SHP77 treated with DMSO at 0.1 percent for 48 hours (cell line): ENCODE measurements at places on chromosomes 6 and 20.
A peak's percentile ranks its signal among the peaks of the same experiment; 100 is the strongest.

GRCh38 chr6:35492258-35492973 lies 4.5 kb downstream of the TEAD3 start:
- DNase-seq: no peak

DNA sequence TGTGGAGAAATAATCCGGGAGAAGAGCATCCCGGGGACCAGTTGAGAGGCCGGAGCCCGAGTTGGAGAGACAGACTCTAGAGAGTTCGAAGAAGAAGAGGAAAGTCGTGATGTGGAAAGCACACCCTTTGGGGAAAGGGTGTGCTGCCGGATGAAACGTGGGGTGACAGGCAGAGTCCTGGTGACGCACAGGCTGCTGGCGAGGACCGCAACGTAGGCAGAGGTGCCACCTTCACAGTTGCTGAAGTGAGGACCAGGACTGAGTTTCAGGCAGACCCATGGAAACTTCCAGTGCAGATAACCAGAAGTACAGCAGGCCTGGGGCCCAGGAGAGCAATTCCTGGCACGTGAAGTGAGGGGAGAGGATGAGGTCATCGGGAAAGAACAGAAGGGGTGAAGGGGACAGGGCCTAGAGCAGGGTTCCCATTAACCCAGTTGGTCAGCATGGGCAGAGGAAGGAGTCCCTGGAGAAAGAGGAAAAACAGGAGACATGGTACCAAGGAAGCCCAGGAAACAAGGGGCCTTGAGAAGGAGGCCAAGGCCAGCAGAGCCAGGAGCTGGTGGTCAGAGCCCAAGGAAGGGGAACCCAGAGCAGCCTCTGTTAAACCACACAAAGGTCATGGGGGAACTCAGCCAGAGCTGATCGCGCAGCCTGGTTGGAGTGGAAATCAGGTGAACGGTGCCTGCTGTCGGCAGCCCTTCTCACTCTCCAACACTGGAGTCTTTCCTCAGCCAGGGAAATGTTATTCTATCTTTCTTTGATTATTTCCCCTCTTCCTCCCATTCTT lies 84.1 kb downstream of the PRND start:
- no peak for DNase-seq

GRCh38 chr6:12111363-12111670 lies 99.2 kb downstream of the HIVEP1 start:
- no peak for DNase-seq

DNA sequence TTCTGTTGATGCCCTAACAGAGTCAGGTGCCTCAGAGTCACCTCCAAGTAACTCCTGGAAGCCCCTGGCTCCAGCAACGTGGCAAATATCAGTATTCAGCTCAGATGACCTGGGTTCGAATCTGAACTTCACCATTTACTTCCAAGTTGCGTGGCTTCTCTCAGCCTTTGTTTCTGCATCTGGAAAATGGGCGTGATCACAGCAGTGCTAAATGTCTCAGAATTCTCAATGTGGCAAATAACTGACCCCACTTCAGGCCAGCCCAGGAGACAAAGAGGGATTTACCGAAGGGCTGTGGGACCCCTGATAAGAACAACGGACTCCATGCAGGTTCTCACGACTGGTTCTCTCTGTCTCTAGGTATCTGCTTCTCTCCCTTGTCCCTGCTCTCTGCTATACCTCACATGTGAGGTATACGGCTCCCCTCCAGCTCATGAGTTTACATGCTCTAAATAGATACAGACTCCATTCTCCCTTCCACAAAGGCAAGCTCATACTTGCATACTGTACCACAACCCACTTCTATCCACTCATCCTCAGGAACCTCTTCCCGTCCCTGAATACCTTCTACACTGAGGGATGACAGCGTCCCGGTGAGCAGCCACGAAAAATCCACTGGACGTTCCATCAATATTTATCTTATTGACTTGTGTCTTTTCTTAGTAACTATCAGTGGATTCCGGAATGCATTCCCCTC lies 84.1 kb downstream of the SNX5 start:
- DNase-seq: no peak

- DNase-seq: no peak
Observed at GRCh38 chr6:131412960-131413830, 159.8 kb upstream of the ARG1 start.

GRCh38 chr6:116406678-116407345 lies 36.1 kb downstream of the DSE start:
- DNase-seq: no peak

DNA sequence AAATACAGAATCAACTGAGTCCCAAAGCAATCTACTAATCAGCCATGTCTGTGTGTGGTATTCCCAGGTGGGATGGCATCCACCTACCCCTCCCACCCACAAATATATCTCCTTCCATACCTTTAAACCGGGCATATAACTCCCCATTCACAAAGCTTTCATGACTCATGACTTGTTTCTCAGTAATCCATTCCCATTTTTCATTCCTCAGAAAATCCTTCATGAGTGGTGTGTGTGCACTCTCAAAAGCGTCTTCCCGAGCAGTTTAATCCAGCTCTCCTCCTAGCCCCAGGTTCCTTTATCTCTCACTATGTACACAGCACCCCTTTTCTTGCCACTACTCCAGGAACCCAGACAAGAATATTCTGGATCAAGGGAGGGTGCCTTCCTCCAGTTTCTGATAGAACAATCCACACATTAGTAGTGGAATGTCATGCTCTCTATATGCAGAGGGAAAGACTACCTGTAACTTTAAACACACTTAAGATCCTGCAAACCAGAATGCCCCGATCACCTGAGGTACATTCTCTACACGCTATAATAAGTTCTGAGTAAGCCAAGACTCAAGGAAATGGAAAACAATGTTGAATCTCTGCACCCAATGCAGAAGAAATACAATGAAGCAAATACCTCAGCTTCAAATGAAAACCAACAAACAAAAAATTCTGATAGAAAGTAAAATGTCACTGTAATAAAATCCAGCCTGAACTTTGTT lies 55.7 kb upstream of the IPCEF1 start:
- no peak for DNase-seq

- DNase-seq: no peak
Observed at GRCh38 chr6:81938014-81938856, 185.8 kb upstream of the TENT5A start.

DNA sequence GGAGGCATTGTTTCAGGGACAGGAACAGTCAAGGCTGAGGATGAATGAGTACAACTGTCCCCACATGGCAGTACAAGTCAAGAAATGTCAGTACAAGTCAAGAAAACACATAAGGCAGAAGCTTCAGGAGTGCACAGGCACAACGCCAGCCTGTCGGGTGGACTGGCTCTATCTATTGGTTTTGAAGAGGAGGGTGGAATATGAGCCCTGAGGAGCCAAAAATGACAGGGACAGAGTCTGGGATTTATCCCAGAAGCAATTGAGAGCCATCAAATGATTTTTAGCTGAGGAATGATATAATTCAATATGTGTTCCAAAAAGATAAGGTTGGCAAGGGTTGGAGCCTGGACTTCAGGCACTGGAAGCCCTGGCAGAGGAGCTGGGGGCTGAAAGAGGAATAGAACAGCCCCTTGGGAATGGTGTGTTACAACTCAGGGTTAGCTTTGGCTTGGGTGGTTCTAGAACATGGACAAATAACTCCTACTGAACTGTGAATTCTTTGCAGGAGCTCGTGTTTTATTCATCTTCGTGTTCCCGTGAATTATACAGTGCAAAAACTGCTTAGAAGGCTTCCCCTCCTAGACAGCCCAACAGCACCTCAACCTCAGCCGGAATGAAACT lies 425.7 kb upstream of the ARID1B start:
- DNase-seq: no peak

GRCh38 chr6:143642403-143642802 lies 35.4 kb upstream of the PHACTR2 start:
- no peak for DNase-seq

DNA sequence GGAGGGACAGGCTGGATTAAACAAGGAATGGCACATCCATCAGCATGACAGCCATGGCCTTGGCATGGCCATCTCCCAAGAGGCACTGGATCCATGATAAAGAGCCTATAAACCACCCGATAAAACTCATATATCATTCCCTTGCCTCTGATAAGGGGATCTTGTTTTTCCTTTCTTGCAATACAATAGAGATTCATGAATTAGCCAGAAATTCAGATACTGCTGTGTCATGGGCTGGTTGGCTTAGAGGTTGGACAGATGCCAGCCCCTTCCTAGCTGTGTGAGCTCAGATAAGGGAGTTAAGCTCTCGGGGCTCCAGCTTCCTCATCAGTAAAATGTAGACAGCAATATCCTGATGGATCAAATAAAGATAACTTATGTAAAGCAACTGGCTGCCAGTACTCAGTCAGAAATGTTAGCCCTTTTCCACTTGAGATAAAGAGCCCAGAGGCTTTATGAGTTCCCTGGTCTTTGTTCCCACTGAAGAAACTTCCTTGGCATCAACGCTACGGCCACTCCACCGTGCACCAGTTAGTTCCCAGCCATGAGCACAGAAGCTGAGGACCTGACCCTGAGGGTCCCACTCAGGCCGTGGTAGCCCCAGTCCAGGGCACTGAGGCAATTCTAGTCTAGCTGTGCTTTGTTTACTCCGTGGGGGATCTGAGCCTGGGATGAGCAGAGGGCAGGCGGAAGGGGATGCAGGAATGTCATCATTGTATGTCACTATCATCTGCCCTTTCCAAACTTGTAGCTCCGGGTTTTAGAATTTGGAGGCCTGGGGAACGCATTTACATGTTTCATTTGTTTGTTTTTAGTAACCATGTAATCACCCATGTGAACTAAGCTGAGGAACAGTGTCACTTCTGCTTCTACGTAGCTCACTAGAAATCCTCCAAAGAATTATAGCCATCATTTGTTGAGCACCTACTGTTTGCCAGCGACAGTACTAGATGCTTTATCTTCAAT lies 67.2 kb upstream of the TBC1D7 start:
- DNase-seq: peak; percentile 25

DNA sequence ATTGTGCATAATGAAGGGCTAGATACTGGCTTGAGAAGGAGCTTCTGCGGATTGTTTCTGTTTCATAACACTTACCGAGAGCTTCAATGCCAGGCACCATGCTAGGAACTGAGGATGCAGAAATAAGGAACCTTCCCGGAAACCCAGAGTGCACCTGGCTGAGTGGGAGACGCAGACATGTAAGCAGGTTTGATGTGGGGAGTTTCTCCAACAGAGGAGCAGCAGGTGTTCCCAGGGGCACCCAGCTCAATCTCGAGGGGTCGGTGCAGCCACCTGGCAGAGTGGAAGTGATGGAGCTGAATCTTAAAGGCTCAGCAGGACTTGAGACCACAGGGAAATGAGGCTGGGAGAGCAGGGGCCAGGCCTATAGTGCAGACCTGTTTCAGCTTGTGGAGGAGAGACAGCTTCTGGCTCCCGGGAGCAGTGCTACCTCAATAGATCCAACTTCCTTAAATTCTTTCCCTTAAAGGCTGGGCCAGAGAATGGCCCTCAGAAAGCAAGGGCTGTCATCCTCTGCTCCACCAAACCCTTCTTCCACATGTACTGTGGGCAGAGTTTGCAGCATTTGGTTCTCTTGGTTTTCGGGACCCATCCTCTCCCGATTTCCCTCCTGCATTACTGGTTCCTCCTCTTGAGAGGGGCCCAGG lies 27.8 kb upstream of the SRC start:
- no peak for DNase-seq

GRCh38 chr6:64217721-64218620 lies 582.4 kb downstream of the PHF3 start:
- DNase-seq: no peak

DNA sequence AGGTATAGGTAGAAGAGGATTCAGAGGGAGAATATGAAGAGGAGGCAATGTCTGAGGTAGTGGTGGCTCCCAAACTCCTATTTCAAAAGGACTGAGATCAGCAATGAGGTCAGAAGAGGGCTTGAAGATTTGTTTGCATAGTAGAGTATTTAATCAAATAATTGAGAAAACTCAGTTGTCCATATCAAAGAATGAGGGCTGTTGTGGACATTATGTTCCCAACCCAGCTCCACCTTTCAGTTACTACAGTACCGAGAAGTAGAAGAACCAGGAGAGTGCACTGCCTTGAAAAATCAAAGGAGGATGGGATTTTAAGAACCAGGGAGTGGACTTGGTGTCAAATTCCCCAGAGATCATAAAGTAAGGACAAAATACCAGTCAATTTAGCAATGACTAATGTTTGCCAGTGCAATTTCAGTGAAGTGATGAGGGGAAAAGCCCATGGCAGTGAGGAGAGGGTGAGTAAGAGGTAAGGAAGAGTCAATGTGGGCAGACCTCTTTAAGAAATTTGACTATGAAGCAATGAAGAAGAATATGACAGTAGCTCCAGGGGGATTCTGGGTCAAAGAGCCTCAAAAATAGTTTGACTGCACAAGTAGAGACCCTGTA lies 382.4 kb downstream of the PKHD1 start:
- DNase-seq: no peak

- no peak for DNase-seq
Observed at GRCh38 chr6:4153514-4153985, 18.2 kb upstream of the ECI2 start.

GRCh38 chr6:144268794-144269349 lies 16.3 kb upstream of the UTRN start:
- no peak for DNase-seq

DNA sequence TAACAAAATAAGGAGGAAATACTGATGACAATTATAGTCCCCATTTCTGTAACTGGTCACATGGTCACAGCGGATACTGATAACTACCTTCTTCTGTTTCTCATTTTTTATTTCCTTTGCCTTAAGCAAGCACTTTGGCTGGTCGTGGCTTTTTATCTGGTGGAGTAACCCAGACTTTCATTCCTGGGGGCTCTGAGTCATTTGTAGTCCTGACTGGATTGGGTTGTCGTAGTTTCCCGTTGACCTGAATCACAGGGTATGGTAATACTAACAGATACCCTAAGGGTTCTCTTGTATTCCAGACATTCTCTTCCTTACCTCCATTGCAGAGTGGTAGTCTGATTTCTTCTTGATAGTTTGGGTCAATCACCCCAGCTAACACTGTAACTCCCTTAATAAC lies 500.3 kb upstream of the ADGRB3 start:
- no peak for DNase-seq

- DNase-seq: no peak
Observed at GRCh38 chr20:50866831-50867230, 64.4 kb downstream of the ADNP start.

DNA sequence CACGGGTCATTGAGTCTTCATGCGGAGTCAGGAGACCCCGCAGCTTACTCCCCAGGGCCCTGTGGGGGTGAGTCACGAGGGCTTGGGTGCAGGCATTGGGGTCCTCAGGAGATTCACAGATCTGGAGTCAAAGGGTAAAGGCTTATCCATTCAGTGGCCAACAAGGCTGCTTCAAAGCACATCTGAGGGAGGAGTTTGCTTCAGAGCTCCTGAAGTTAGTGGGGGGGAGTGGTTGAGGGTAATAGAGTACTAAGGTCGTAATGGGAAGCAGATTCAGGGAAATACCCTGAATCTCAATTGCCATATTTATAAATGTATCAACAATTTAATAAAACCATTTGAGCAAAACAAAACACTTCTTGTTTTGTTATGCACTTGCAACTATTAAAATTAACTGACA lies 37.3 kb downstream of the SH3BGRL2 start:
- no peak for DNase-seq
